ENCODE measurements at places on chromosomes 4 and X.

- no peak for DNase-seq
These were observed 483.4 kb downstream of the RPA4 start for GRCh38 chrX:97367125-97367524.

GRCh38 chrX:22698151-22698550 lies 301.6 kb upstream of the DDX53 start:
- no peak for DNase-seq

- no peak for DNase-seq
These were observed 48.9 kb upstream of the TEX13A start for GRCh38 chrX:105269386-105269785.

- no peak for DNase-seq
These were observed 24.4 kb downstream of the LCORL start for GRCh38 chr4:17997129-17997528.

- no peak for DNase-seq
These were observed 194.9 kb upstream of the RPS6KA3 start for GRCh38 chrX:20461576-20461975.

GRCh38 chrX:105349476-105349875 lies 129.0 kb upstream of the TEX13A start:
- no peak for DNase-seq

DNA sequence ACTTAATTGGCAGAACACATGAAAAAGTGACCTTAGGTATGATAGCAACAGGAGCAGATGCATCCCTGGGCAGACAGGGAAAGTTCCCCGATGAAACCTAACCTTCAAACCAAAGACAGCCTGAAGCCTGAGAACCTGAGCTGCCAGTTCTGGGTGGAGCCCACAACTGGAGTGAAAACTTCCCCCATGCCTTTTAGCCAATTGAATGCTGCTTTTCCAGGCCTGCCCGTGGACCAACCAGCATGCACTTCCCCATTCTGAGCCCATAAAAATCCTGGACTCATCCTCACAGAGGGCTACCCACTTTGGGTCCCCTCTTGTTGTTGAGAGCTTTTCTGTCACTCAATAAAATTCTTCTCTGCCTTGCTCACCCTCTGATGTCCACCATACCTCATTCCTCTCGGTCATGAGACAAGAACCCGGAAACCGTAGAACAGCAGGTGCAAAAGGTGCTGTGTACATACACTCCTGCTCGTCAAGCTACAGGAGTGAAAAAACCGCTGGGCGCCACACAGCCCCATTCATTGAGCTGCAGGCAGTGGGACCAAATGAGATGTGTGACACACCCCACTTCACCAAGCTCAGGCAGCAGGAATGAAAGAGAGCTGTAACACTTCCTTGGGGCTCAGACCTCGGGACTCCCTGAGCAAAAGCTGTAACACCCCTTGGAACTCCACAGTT lies 13.9 kb upstream of the SLC7A11 start:
- DNase-seq, result no peak

GRCh38 chr4:180852738-180853137 lies 1390.5 kb upstream of the TENM3 start:
- no peak for DNase-seq

- no peak for DNase-seq
These were observed 181.0 kb upstream of the KCNIP4 start for GRCh38 chr4:22129454-22130029.

GRCh38 chr4:135497563-135498152 lies 1296.1 kb upstream of the PABPC4L start:
- no peak for DNase-seq

- DNase-seq, result no peak
These were observed 273.7 kb upstream of the DIAPH2 start for GRCh38 chrX:96410927-96411326.

All from GM12891 (cell line).